GM23248 (cell line): ENCODE measurements at places on chromosomes 5 and 9. TPM values are rescaled to one million over a fixed set of nuclear protein-coding genes. Genes with fewer than 3 reads are reported as not detected.

OMD gene
- total RNA-seq = 0.11 TPM in 1 of 2 replicates, not detected in the other

FAM219A gene
- total RNA-seq = 9.1 and 12.3 TPM in 2 replicates

EGFLAM gene
- total RNA-seq = not detected in 2 replicates

ARHGEF39 gene
- total RNA-seq = 0.13 and 2.1 TPM in 2 replicates

PIGO gene
- 16.4 and 17.4 TPM in 2 replicates for total RNA-seq

STING1 gene
- total RNA-seq = 75.0 and 87.8 TPM in 2 replicates

FOXD4L4 gene
- not detected in 2 replicates for total RNA-seq

EQTN gene
- not detected in 2 replicates for total RNA-seq

PKD2L2 gene
- not detected in 2 replicates for total RNA-seq

STRBP gene
- 0.51 and 2.5 TPM in 2 replicates for total RNA-seq

IFNK gene
- not detected in 2 replicates for total RNA-seq

BAAT gene
- not detected in 2 replicates for total RNA-seq

ARL14EPL gene
- not detected in 2 replicates for total RNA-seq

VLDLR gene
- total RNA-seq = 28.7 and 29.2 TPM in 2 replicates

IL3 gene
- not detected in 2 replicates for total RNA-seq

SCGB3A2 gene
- not detected in 2 replicates for total RNA-seq

LIFR gene
- total RNA-seq = 6.9 and 16.4 TPM in 2 replicates

INSL4 gene
- total RNA-seq = not detected in 2 replicates

DNA sequence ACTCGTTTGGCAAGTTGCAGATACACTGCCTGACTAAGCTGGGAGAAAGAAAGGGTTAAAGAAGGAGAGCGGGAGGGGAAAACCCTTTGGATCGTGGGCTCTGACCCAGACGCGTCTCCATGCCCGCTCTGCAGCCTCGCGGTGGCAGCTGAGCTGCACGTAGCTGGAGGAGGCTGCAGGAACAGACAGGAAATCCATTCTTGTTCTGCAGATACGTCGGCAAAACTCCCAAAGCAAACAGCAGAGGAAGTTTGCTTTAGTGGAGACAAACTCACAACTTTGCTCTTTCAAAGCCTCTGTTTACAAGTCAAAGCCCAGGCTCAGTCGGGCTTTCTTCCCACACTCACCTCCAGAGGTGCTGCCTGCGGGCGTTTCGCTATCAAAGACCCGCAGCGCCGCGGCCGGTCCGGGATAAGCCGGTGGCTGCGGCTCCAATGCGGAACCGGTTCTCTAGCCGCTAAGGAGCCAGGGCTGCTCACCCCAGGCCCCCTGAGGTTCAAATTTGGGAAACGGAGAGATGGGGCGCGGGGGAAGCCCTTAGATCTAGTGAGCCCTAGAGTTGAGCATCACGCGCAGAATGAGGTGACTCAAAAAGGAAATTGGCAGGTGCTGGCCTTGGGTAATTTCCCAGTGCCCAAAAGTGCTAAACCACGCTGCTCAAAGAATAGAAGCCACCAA is 60.7 kb downstream of the MAT2B start:
- peak overlapping the region; percentile 69 for H3K4me3 ChIP-seq
- peaks cover 27% of the 10 kb centered on the region for H3K4me1 ChIP-seq
- H3K27me3 ChIP-seq = 0 out of 2 replicates have a peak, but pooled peaks cover 3% of the 10 kb centered on the region

DNA sequence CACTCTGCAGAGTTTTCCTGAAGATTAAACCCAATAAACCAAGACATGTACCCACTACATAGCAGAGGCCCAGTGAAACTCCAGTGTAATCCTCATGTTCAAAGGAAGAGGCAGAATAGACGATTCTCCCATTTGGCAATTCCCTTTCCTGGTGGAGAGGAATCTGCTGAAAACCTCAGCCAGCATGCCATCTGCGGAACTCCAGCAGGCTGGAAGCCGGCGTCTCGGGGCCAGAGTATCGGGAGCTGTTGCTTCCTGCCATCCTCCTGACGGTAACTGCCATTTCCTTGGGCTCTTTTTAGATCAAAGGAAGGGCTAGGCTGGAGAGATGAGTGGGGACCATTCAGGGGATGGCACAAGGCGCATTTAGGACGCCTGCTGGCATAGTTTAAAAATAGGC is 20.5 kb downstream of the NEURL1B start:
- H3K4me3 ChIP-seq = no peak overlapping the region
- H3K27ac ChIP-seq = no peak overlapping the region
- no peaks in the 10 kb centered on the region for H3K36me3 ChIP-seq
- no peak for DNase-seq

- no peak for DNase-seq
- H3K27me3 ChIP-seq = no peaks in the 10 kb centered on the region
- H3K4me1 ChIP-seq = peaks cover 13% of the 10 kb centered on the region
- H3K4me3 ChIP-seq = no peak overlapping the region
Observed at GRCh38 chr5:65077653-65078052, 308.9 kb downstream of the CWC27 start.

DNA sequence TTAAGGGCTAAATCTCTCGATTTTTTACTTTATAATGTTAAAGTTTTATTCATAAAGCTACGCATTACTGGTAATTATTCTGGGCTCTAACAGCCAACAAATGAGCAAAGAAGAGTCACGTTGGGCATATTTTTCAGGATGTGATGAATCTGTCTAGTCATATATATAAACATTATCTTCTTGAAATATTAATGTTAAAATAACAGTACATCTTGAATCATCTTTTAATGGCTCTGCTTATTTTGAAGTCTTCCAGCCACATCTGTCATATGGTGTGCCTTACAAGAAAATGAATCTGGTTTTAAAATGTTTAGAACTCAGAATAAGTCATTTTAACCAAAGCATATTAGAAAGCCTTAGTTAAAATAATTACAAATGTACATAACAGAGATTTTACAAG is 96.9 kb downstream of the CWC27 start:
- no peak overlapping the region for H3K4me3 ChIP-seq
- H3K27ac ChIP-seq = no peak overlapping the region
- H3K4me1 ChIP-seq = peaks cover 17% of the 10 kb centered on the region
- no peaks in the 10 kb centered on the region for H3K27me3 ChIP-seq
- DNase-seq = no peak
- no peaks in the 10 kb centered on the region; the same call in 1 of the 2 replicates for H3K36me3 ChIP-seq

DNA sequence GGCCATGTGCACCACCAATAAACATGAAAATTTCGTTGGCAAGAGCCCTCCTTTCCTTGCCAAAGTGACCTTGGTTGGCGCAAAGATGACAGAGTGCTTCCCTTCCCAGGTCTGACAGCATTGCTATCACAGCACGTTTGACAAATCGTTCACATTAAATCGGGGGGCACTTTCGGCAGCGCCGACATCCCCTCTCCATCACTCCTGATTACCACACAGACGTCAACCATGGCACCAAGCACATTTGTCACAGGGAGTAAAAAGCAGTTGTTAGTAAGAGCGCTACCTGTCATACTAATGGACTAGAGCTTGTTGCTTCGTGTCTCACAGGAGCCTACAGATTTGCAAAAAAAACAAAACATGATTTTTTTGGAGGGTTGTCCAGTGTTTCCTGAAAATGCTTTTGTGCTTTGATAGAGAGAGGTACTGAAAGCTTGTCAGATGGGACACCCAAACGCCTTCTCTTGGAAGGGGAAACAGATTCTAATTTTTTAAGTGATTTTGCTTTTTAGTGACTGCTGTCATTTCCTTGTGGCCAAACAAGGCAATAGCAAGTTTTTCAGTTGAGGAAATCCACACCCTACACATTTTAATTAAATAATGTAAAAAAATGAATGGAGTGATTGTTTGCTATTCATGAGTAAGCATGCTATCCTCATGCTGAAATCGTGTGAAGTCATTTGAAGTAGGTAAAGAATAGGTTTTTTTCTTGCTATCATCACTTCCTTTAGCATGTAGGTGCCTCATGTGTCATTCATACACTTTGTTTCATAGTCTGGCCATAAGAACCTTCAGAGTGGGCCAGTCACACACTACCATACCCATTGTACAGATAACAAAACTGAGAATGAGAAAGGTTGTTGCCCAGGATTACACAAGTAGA is 682.8 kb upstream of the WWC1 start:
- no peaks in the 10 kb centered on the region for H3K36me3 ChIP-seq
- H3K4me3 ChIP-seq = no peak overlapping the region
- H3K4me1 ChIP-seq = no peaks in the 10 kb centered on the region
- no peaks in the 10 kb centered on the region for H3K27me3 ChIP-seq
- H3K27ac ChIP-seq = no peak overlapping the region

- no peak overlapping the region for H3K27ac ChIP-seq
- no peak for DNase-seq
- 0 out of 2 replicates have a peak, but pooled peaks cover 1% of the 10 kb centered on the region for H3K27me3 ChIP-seq
- no peaks in the 10 kb centered on the region for H3K36me3 ChIP-seq
- no peak overlapping the region for H3K4me3 ChIP-seq
- H3K4me1 ChIP-seq = no peaks in the 10 kb centered on the region
Observed at GRCh38 chr9:19782005-19782404, 6.8 kb downstream of the SLC24A2 start.

- H3K4me1 ChIP-seq = peaks cover 4% of the 10 kb centered on the region
- DNase-seq = peak; percentile 31
- no peaks in the 10 kb centered on the region for H3K36me3 ChIP-seq
- no peak overlapping the region for H3K4me3 ChIP-seq
- H3K27ac ChIP-seq = no peak overlapping the region
- peaks cover 12% of the 10 kb centered on the region for H3K27me3 ChIP-seq
Observed at GRCh38 chr5:64634997-64635686, 55.2 kb upstream of the SHISAL2B start.

GRCh38 chr5:122775550-122776542 is 966 bp downstream of the SNX2 start:
- no peaks in the 10 kb centered on the region for H3K27me3 ChIP-seq
- H3K27ac ChIP-seq = peak overlapping the region; percentile 74
- H3K36me3 ChIP-seq = no peaks in the 10 kb centered on the region
- no peak for DNase-seq

- no peak for DNase-seq
- H3K4me1 ChIP-seq = no peaks in the 10 kb centered on the region
- peaks cover 9% of the 10 kb centered on the region; the same call in 1 of the 2 replicates for H3K27me3 ChIP-seq
- no peaks in the 10 kb centered on the region for H3K36me3 ChIP-seq
Observed at GRCh38 chr5:5353681-5354080, 68.8 kb upstream of the ICE1 start.

GRCh38 chr9:128457207-128457606 is 1.4 kb downstream of the ODF2 start:
- no peak overlapping the region for H3K27ac ChIP-seq
- DNase-seq = no peak
- H3K27me3 ChIP-seq = no peaks in the 10 kb centered on the region
- H3K4me1 ChIP-seq = no peaks in the 10 kb centered on the region

- DNase-seq = peak; percentile 85
- H3K27ac ChIP-seq = no peak overlapping the region
- peaks cover 12% of the 10 kb centered on the region for H3K4me1 ChIP-seq
Observed at GRCh38 chr9:130701059-130702022, 7.8 kb downstream of the EXOSC2 start.

GRCh38 chr5:105207066-105207465 is 1644.5 kb upstream of the NUDT12 start:
- DNase-seq = no peak
- H3K27ac ChIP-seq = no peak overlapping the region
- no peaks in the 10 kb centered on the region for H3K36me3 ChIP-seq
- H3K4me3 ChIP-seq = no peak overlapping the region
- no peaks in the 10 kb centered on the region for H3K27me3 ChIP-seq
- H3K4me1 ChIP-seq = no peaks in the 10 kb centered on the region

- H3K36me3 ChIP-seq = no peaks in the 10 kb centered on the region
- no peak overlapping the region for H3K27ac ChIP-seq
- no peaks in the 10 kb centered on the region for H3K4me1 ChIP-seq
- no peak for DNase-seq
- H3K4me3 ChIP-seq = no peak overlapping the region
Observed at GRCh38 chr9:31168161-31168560, 1216.3 kb upstream of the ACO1 start.

- H3K27me3 ChIP-seq = 0 out of 2 replicates have a peak, but pooled peaks cover 4% of the 10 kb centered on the region
- H3K27ac ChIP-seq = no peak overlapping the region
- H3K4me1 ChIP-seq = no peaks in the 10 kb centered on the region
- no peak overlapping the region for H3K4me3 ChIP-seq
- DNase-seq = no peak
Observed at GRCh38 chr5:52544738-52545137, 243.0 kb upstream of the ITGA1 start.

GRCh38 chr5:118126159-118126558 is 862.2 kb downstream of the DTWD2 start:
- no peak overlapping the region for H3K4me3 ChIP-seq
- H3K27me3 ChIP-seq = no peaks in the 10 kb centered on the region
- no peaks in the 10 kb centered on the region for H3K36me3 ChIP-seq
- H3K27ac ChIP-seq = no peak overlapping the region
- DNase-seq = no peak

- H3K36me3 ChIP-seq = no peaks in the 10 kb centered on the region
- peaks cover 35% of the 10 kb centered on the region for H3K27me3 ChIP-seq
- H3K4me3 ChIP-seq = no peak overlapping the region
- no peaks in the 10 kb centered on the region for H3K4me1 ChIP-seq
- DNase-seq = no peak
Observed at GRCh38 chr5:71809446-71809845, 90.4 kb downstream of the CARTPT start.

GRCh38 chr5:89168766-89169165 is 285.8 kb upstream of the MEF2C start:
- H3K4me3 ChIP-seq = no peak overlapping the region
- no peaks in the 10 kb centered on the region for H3K4me1 ChIP-seq
- H3K27me3 ChIP-seq = no peaks in the 10 kb centered on the region

- H3K27me3 ChIP-seq = no peaks in the 10 kb centered on the region
- H3K36me3 ChIP-seq = no peaks in the 10 kb centered on the region
- DNase-seq = no peak
- 0 out of 2 replicates have a peak, but pooled peaks cover 12% of the 10 kb centered on the region for H3K4me1 ChIP-seq
Observed at GRCh38 chr5:53350368-53350767, 130.1 kb upstream of the FST start.

GRCh38 chr5:5221724-5222123 is 81.6 kb downstream of the ADAMTS16 start:
- H3K4me1 ChIP-seq = peaks cover 7% of the 10 kb centered on the region; the same call in 1 of the 2 replicates
- H3K27ac ChIP-seq = peak overlapping the region; percentile 34; the same call in 1 of the 2 replicates
- no peaks in the 10 kb centered on the region for H3K27me3 ChIP-seq
- peak; percentile 74 for DNase-seq
- no peak overlapping the region for H3K4me3 ChIP-seq
- no peaks in the 10 kb centered on the region for H3K36me3 ChIP-seq

GRCh38 chr5:178536541-178537466 is 53.4 kb downstream of the COL23A1 start:
- H3K36me3 ChIP-seq = no peaks in the 10 kb centered on the region
- H3K27me3 ChIP-seq = no peaks in the 10 kb centered on the region
- DNase-seq = no peak
- no peaks in the 10 kb centered on the region for H3K4me1 ChIP-seq

DNA sequence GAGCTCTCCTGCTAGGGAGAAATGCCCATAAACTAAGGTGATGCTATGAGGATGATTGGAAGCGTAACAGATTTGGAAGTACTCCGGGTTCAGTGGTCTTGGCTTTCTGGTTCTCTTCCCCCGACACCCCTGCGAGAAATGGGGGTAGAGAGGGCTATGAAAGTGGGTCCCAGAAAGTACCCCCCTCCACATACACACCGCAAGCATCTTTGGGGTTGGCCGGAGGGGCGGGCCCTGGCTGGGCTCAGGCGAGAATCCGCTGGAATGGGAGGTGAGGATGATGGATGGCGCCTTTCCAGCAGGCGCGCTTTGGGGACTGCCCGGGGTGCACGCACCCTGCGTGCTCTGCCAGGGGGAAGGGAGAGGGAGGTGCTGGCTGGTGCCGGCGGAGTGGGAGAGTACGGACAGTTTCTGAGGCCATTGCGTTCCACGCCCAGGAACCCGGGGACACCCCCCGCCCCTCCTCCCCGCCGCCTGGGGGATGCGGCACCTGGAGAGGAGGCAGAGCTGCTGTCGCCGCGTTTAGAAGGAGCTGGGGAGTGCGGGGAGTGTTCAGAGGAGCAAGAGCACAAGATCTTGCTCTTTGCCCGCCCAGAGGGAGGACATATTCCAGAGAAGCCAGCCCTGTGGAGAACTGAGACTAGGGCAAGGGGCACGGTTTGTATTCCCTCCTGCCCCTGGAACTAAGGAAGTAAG is 1.9 kb downstream of the PCSK5 start:
- H3K27ac ChIP-seq = no peak overlapping the region
- H3K4me1 ChIP-seq = peaks cover 5% of the 10 kb centered on the region
- no peaks in the 10 kb centered on the region for H3K36me3 ChIP-seq
- 0 out of 2 replicates have a peak, but pooled peaks cover 7% of the 10 kb centered on the region for H3K27me3 ChIP-seq
- DNase-seq = peak; percentile 23
